ENCODE measurements at places on chromosomes 13 and 19. TPM values are rescaled to one million over a fixed set of nuclear protein-coding genes. Genes with fewer than 3 reads are reported as not detected.

- H3K36me3 ChIP-seq = no peaks in the 10 kb centered on the region
- DNase-seq = no peak
- H3K27me3 ChIP-seq = no peaks in the 10 kb centered on the region
- H3K4me3 ChIP-seq = no peak overlapping the region
- H3K4me1 ChIP-seq = no peaks in the 10 kb centered on the region
Measured at GRCh38 chr13:97506511-97506910, 72.5 kb downstream of the RAP2A start.

ICAM1 gene
- 69.7 TPM for total RNA-seq

DNA sequence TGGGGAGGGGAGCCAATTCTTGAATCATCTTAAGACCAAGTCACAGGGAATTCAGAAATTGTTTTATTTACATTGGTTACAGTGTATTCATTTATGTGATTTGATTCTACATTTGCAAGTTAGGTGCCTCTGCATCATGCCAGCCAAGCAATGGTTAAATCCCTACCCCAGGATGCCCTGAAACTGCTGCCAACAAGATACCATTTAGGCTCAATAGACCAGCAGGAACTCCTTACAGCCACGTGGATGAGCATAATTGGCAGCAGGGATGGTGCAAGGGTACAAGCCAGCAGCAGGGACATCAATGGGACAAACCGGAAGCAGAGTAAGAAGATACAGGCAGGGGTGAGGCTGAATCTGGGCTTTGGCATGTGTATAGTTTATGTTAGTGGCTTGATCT, 72.4 kb upstream of the NBEA start:
- no peak overlapping the region for H3K27ac ChIP-seq
- no peak overlapping the region for H3K4me3 ChIP-seq
- H3K27me3 ChIP-seq = no peaks in the 10 kb centered on the region
- DNase-seq = no peak

- H3K4me3 ChIP-seq = no peak overlapping the region
- H3K36me3 ChIP-seq = no peaks in the 10 kb centered on the region
- DNase-seq = peak; percentile 30
- H3K27me3 ChIP-seq = no peaks in the 10 kb centered on the region
- no peak overlapping the region for H3K27ac ChIP-seq
- H3K4me1 ChIP-seq = peaks cover 4% of the 10 kb centered on the region
Measured at GRCh38 chr19:42363614-42364346, 26.3 kb downstream of the CNFN start.

PLEKHF1 gene
- 17.6 TPM for total RNA-seq

GRCh38 chr13:79030513-79030912, 371.6 kb upstream of the OBI1 start:
- H3K27ac ChIP-seq = no peak overlapping the region
- no peak for DNase-seq
- H3K27me3 ChIP-seq = no peaks in the 10 kb centered on the region
- H3K36me3 ChIP-seq = no peaks in the 10 kb centered on the region
- H3K4me1 ChIP-seq = no peaks in the 10 kb centered on the region

MISP gene
- total RNA-seq = not detected

- H3K27ac ChIP-seq = no peak overlapping the region
- no peak for DNase-seq
- H3K36me3 ChIP-seq = no peaks in the 10 kb centered on the region
- no peaks in the 10 kb centered on the region for H3K4me1 ChIP-seq
- H3K4me3 ChIP-seq = no peak overlapping the region
Measured at GRCh38 chr13:113744197-113745000, 14.6 kb upstream of the TMEM255B start.

MAG gene
- 0.27 TPM for total RNA-seq

ZNF575 gene
- 1.2 TPM for total RNA-seq

- H3K27me3 ChIP-seq = no peaks in the 10 kb centered on the region
- no peak for DNase-seq
- H3K36me3 ChIP-seq = no peaks in the 10 kb centered on the region
- H3K27ac ChIP-seq = no peak overlapping the region
- no peaks in the 10 kb centered on the region for H3K4me1 ChIP-seq
Measured at GRCh38 chr13:81779876-81780275, 1439.0 kb upstream of the SPRY2 start.

Measured in GM12878 (cell line).